Mesendoderm (in vitro differentiated cells): ENCODE measurements at places on chromosomes 13 and 19.

DNA sequence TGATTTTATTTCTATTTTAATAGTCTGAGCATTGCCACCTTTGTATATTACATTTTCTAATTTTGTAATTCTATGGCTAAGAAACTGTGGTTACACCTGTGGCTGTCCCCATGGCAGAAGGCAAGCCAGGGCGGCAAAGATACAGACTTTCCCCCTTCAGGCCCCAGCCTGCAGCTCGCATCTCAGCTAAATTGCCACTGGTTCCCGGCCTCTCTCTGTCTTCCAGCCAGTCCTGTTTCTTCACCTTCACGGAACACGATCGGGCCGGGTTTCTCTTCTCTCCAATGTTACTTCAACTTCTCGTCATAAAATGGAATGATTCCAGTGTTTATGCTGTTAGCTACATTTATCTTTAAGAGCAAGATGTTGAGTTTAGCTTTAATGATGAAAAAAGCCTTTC lies 124.5 kb upstream of the ZNF507 start:
- DNase-seq = no peak

- no peak for DNase-seq
Observed at GRCh38 chr13:99930925-99931324, 40.6 kb downstream of the ZIC5 start.

DNA sequence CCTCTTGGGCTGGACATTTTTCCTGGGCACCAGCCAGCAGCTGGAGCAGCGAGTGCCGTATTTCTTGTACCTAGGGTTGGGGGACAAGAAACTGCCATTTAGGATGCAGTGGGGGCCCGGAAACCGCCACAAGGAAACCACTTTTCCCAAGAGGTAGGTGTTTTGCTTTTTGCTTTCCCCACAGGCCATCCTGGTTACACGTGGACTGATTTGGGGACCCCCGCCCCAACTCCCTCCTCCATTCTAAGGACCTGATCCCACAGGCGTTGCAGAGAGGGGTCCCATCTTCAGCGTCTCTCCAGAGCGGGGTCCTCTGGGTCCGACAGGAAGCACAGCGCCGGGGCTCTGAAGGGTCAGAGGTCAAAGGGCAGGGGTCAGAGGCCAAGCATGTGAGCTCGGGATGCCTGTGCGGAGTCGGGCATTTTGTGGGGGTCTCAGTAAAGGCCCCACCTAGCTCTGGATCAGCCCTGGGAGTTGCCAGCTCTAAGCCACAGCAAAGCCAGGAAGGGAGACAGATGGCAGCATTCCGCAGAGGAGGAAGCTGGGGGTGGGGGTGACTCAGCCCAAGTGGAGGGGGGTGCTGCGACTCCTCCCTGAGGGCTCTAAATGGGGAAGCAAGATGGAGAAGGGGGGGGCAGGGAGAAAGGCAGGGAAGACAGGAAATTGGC lies 4.3 kb downstream of the ZGLP1 start:
- no peak for DNase-seq

DNA sequence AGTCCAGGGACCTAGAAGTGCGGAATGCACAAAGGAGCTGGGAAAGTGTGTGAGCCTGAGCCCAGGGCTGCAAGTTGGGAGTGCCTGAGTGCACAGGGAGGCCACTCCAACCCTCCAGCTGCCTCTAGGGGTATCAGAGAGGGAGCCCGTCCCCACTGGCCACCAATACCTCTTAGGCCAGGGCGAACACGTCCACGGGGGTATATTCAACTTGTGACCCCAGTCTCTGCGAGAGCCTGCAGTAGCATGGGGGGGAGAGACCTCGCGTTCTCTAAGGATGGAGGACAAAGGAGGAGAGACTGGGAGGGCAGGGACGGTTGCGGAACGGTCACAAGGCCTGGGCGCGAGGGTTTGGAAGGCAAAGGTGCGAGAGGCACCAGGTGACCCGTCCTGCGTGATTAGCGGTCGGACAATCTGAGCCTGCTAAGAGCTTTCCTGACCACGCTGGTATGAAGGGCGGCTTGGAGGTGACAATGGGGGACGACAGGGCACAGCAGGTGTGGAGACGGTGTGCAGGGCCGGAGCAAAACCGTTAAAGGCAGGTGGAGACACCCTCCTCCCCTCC lies 676 bp downstream of the CD320 start:
- peak; percentile 40 for DNase-seq

DNA sequence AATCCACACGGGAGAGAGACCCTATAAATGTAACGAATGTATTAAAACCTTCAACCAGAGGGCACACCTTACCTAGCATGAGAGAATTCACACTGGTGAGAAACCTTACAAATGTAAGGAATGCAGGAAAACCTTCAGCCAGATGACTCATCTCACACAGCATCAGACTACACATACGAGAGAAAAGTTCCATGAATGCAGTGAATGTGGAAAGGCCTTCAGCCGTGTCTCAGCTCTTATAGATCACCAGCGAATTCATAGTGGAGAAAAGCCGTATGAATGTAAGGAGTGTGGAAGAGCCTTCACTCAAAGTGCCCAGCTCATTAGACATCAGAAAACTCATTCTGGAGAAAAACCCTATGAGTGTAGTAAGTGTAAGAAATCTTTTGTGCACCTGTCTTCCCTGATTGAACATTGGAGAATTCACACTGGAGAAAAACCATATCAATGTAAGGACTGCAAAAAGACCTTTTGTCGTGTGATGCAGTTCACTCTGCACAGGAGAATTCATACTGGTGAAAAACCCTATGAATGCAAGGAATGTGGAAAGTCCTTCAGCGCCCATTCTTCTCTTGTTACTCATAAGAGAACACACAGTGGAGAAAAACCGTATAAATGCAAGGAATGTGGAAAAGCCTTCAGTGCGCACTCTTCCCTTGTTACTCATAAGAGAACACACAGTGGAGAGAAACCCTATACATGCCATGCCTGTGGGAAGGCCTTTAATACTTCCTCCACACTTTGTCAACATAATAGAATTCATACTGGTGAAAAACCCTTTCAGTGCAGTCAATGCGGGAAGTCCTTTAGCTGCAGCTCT lies 16.0 kb downstream of the ZNF582 start:
- peak; percentile 64 for DNase-seq

GRCh38 chr19:16261584-16262368 lies 62.9 kb upstream of the KLF2 start:
- no peak for DNase-seq

DNA sequence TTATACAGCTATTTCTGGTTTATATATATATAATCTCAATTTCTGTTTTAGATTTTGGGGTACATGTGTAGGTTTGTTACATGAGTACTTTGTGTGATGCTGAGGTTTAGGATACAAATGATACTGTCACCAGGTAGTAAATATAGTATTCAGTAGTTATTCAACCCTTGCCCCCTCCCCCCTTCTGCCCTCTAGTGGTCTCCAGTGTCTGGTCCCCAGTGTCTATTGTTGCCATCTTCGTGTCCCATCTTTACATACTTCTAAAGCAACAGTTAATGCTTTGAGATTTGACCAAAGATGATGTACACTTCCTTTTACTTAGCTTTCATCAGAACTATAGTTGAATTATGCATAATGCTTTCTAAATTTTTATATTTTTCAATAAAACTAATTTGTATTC lies 1623.4 kb upstream of the PRR20A start:
- peak; percentile 29 for DNase-seq

DNA sequence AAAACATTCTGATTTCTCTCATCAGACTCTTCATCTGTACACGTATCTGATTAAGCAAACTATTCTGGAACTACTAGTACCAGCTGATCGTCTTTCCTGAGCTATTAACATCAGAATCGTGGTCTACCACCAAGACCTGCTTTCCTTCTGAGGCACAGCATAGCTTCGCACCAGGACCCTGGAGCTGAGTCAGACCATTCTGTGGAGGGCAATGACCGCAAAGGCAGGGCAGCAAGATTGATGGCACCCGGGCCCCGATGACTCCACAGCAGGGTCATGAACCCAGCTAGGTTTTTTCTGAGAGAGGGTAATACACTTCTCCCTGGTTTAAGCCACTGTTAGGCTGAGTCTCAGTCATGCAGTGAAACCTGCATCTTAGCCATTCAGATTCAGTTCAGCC lies 158.7 kb upstream of the GPR12 start:
- no peak for DNase-seq

GRCh38 chr19:4504891-4505569 lies 13.3 kb downstream of the PLIN4 start:
- DNase-seq = no peak

GRCh38 chr13:110521946-110522345 lies 39.6 kb downstream of the RAB20 start:
- no peak for DNase-seq

GRCh38 chr19:42693760-42694350 lies 46.4 kb downstream of the PSG3 start:
- peak; percentile 10 for DNase-seq

- DNase-seq = no peak
Observed at GRCh38 chr13:28865149-28865744, 45.1 kb downstream of the MTUS2 start.

DNA sequence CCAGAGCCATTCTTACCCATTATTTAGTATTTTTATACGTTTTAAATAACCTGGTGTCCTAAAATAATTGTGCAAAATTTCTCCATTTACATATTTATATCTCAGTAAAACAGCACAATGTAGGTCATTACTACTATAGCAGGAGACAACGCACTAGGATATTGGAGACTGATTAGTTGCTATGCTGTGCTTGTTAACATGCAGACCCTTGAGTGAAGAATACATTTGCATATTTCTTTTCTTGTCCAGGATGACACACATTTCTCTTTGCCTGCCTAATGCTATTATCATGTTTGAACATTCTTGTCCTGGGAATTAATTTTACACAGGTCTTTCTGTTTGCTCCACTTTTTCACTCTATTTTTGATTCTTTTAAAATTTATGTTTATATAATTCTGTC lies 823.8 kb upstream of the ATXN8OS start:
- no peak for DNase-seq

DNA sequence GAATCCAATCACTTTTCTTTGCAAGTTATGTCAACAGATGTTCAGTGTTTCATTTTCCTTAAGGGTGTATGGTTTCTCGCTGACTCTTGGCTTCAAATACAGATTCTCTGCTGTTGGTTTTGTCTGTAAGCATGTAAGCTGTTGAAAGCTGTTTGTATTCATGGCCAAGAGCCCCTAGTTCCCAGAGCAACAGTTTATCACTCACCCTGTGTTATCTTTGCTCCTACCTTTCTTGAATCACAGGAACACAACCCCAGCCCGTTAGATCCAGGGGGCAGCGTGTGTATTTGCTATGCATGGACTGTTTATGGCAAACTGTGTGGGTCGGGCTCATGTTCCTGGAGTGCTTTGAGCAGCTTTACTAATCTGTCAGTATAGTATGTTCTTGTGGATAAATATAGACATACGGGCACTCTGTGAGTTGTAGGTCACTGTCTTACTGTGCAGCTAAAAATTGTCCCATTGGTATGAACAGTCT lies 28.9 kb downstream of the FRY start:
- peak; percentile 56 for DNase-seq

- DNase-seq = no peak
Observed at GRCh38 chr13:34570698-34571353, 371.2 kb upstream of the NBEA start.

DNA sequence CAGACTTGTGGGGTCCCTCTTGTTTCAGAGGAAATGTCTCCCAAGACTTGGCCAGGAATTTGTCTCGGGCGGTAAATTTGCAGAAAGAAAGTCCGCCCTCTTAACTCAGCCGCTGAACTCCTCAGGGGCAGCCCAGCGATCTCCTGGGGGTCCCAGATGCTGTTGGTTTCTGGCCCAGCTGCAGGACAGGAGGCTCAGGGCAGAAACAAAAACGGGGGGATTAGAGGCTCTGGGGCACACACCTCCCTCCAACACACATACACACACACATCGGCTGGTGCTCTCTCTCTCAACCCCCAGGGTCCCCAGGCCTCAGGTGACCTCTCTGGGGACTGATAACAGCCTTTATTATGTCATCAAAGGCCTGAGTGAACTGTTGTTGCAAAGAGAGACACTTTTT lies 7.1 kb downstream of the ARHGEF18 start:
- DNase-seq = no peak

DNA sequence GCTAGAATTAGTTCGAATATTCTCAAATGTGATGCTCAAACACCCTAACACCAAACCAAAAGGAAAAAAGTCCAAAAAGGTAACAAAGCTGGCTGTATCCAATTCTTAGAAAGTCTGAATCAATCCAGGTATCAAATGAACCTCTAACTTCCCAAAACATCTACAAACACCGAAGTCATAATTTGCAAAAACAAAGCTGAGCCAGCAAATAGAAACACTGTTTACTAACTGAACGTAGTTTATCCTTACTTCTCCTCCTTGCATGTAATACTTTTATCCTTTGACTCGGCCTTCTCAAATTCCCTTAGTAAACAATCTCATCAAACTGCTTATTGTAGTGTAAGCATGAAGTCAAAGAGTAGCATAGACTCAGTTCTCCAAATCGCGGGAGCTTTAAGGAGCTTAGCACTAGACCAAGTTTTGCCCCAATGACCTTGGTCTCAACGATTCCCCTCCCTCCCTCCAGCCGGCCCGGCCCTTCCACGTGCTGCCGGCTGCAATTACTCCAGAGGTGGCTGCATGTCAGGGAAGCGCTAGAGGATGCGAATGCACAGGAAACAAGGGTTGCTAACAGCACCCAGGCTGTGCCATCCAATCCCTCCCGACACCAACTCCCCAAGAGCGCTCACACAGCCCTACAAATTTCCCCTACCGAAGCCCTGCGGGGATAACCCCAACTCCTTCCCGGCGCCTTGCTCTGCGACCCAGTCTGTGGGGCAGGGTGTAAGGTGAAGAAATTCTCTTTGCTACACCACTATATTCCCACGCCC lies 693 bp downstream of the XPO4 start:
- peak; percentile 77 for DNase-seq

DNA sequence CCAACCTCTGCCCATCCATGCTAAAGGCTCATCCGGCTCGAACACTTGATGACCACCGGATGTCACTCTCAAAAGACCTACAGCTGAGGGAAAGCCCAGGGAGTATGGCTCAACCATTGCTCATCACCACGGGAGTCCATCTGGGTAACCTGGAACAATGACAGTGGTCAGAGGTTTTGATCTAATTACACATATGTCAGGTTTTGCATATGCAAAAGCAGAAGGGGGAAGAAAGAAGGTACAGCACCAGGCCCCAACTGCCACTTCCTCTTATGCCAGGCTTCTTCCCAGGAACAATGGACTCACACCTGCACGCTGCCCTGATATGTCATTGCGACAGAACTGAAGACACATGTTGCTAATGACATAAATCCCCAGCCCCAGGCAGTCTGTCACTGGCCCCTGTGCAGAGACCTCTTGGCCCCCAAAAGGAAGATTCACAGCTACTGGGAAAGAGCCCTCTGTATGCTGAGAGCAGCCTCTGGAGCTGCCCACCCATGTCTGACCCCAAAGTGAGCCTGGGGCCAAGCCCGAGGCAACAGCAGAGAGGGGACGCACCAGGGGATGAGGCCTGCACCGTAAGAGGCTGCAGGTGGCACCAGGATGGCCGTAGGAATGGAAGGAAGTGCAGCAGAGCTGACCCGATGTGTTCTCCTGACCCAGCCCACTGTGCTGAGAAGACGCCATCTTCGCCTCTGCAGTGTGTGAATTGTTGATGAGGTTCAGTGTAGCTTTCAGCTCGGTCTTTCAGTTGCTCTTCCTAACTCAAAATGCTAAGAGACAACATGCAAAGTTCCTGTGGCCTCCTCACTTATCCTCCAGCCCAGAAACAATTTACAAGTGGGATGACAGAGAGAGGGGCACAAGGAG lies 26.3 kb downstream of the EPS15L1 start:
- no peak for DNase-seq
